NCI-H146 (cell line): ENCODE measurements at places on chromosomes 16 and 17.

DNA sequence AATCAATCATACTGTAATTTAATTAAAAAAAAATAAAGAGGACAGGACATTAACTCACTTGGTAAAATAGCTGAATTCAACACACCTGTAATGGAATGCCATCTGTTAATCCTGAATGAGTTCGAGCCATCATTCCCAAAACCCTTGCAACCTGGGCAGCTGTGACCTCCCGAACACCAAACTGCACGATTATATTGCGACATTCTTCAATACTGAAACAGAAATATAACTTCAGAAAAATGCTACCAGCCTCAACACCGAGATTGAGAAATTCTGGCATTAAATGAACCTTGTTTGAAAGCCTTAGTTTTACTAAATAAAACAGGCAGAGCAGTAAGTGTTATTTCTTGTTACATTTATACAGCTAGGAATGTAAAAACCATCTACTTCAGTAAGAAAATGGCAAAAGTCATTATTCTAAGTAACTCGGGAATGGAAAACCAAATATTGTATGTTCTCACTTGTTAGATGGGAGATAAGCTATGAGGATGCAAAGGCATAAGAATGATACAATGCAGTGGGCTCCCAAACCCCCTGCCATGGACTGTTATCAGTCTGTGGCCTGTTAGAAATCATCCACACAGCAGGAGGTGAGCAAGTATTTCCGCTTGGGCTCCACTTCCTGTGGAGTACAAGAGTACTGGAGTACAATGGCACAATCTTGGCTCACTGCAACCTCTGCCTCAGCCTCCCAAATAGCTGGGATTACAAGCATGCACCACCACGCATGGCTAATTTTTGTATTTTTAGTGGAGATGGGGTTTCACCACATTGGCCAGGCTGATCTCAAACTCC lies 46.5 kb downstream of the CNOT1 start:
- no peak for DNase-seq

- DNase-seq, result peak; percentile 93
These were observed at the start of gene CDH1 for GRCh38 chr16:68737046-68737729. TSS of gene CDH1 (plus strand) at chr16:68737292. CDS start at chr16:68737416, 124 bp downstream.

DNA sequence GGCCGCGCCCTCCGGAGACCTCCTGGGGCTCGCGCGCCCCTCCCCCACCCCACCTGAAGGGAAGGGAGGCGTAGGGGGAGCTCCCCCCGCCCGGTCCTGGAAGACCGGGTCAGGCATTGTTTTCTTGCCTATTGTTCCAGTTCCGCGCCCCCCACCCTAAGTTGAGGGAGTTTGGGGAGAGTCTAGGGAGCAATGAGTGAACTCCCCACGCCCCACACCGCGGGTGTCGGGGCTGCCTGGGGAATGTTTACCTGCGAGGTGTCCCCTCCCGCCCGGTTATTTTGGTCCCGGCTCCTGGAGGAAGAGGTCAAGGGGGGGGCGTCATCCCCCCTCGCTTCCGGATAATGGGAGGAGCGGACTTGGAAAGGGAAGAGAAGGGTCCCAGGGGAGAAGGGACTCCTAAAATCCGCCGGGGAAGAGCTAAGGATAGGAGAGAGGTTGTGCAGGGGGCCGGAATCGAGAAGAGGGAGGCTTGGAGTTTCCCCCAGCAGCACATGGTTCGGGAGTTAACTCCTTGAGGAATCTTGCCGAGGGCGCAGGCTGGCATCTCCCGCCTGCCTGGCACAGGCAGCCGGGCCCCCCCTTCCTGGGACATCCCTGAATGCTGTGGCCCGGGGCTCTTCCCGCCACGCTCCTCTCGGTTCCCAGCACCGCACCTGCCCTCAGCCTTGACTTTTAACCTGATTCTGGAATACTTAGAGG lies 881 bp downstream of the MLLT6 start:
- peak; percentile 63 for DNase-seq

- DNase-seq, result no peak
These were observed 37.8 kb upstream of the LHX1 start for GRCh38 chr17:36899250-36900159.
